ENCODE measurements at places on chromosomes 5 and 9.

- no peak for DNase-seq
- H3K4me3 ChIP-seq: no peak overlapping the region
- H3K4me1 ChIP-seq: peaks cover 7% of the 10 kb centered on the region
- no peaks in the 10 kb centered on the region for H3K27me3 ChIP-seq
- H3K36me3 ChIP-seq: no peaks in the 10 kb centered on the region
- H3K27ac ChIP-seq: no peak overlapping the region
These were observed 115.1 kb upstream of the DAP start for GRCh38 chr5:10876006-10876744.

- no peak overlapping the region for H3K27ac ChIP-seq
- H3K36me3 ChIP-seq: no peaks in the 10 kb centered on the region
- no peak for DNase-seq
- H3K4me1 ChIP-seq: peaks cover 40% of the 10 kb centered on the region
These were observed 860.6 kb upstream of the SEMA6A start for GRCh38 chr5:117435203-117435602.

DNA sequence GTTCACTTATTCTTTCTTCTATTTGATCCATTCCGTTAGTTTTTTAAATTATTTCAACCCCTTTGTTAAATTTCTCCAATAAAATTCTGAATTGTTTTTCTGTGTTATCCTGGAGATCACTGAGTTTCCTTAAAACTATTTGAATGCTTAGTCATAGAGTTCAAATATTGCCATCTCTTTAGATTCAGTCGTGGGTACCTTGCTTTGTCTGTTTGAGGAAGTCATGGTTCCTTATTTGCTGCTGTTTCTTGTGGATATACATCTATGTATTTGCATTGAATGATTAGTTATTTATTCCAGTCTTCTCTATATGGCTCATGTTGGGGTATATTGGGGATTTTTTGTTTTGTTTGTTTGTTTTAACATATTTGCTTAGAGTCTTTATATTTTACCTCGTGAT lies 80.6 kb downstream of the HINT1 start:
- DNase-seq: no peak
- peaks cover 29% of the 10 kb centered on the region for H3K36me3 ChIP-seq
- H3K4me1 ChIP-seq: no peaks in the 10 kb centered on the region
- peaks cover 2% of the 10 kb centered on the region for H3K27me3 ChIP-seq
- H3K27ac ChIP-seq: no peak overlapping the region
- no peak overlapping the region for H3K4me3 ChIP-seq

- no peak for DNase-seq
- no peak overlapping the region for H3K27ac ChIP-seq
- H3K4me3 ChIP-seq: no peak overlapping the region
- H3K36me3 ChIP-seq: peaks cover 18% of the 10 kb centered on the region
- H3K27me3 ChIP-seq: no peaks in the 10 kb centered on the region
These were observed 60.2 kb downstream of the OSTF1 start for GRCh38 chr9:75148561-75148960.

- H3K36me3 ChIP-seq: peaks cover 66% of the 10 kb centered on the region
- no peak for DNase-seq
- no peak overlapping the region for H3K4me3 ChIP-seq
- H3K27ac ChIP-seq: no peak overlapping the region
- no peaks in the 10 kb centered on the region for H3K4me1 ChIP-seq
These were observed 32.4 kb upstream of the C5orf24 start for GRCh38 chr5:134813407-134813806.

- no peaks in the 10 kb centered on the region for H3K27me3 ChIP-seq
- H3K27ac ChIP-seq: no peak overlapping the region
- H3K36me3 ChIP-seq: no peaks in the 10 kb centered on the region
- peaks cover 22% of the 10 kb centered on the region for H3K4me1 ChIP-seq
These were observed 22.6 kb downstream of the ABCA1 start for GRCh38 chr9:104905153-104905901.

DNA sequence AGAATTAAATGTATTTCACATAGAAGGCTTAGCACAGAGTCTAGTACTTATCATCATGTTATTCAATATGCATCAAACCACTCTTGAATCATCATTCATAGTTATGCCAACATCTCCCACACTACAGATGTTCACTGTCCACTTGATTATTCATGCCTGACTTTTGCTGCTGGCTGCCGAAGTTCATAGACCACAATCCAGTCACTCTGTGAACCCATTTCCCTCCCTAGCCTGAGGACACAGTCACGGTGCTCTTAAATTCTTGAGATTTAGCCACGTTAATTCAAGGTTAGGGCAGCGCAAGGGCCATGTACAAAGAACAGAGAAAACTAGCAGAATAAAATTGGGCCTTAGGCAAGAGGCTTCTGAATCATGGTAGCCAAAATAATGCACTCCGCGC lies 32.4 kb downstream of the ABCA1 start:
- no peak for DNase-seq
- no peak overlapping the region for H3K27ac ChIP-seq
- no peaks in the 10 kb centered on the region for H3K36me3 ChIP-seq
- H3K27me3 ChIP-seq: no peaks in the 10 kb centered on the region
- peaks cover 11% of the 10 kb centered on the region for H3K4me1 ChIP-seq

DNA sequence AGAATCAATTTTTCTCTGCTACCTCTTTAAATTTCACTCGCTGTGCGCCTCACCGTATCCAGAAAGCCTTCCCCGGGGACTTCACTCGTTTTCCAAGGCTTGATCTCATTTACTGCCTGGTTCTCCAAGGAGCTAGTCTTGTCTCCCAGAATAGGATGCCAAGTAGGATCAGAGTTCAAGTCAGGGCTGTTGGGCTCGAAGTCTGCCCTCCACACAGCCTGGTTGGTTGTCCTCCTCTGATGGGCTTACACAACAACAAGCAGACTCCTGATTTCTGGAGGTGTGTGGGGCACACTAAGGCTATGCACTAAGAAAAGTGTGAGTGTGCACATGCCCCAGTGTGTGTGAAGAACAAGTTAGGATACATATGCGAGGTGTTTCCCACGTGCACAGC lies 14.0 kb upstream of the TNIP1 start:
- no peak overlapping the region for H3K27ac ChIP-seq
- no peak for DNase-seq
- H3K4me1 ChIP-seq: peaks cover 29% of the 10 kb centered on the region
- H3K4me3 ChIP-seq: no peak overlapping the region

DNA sequence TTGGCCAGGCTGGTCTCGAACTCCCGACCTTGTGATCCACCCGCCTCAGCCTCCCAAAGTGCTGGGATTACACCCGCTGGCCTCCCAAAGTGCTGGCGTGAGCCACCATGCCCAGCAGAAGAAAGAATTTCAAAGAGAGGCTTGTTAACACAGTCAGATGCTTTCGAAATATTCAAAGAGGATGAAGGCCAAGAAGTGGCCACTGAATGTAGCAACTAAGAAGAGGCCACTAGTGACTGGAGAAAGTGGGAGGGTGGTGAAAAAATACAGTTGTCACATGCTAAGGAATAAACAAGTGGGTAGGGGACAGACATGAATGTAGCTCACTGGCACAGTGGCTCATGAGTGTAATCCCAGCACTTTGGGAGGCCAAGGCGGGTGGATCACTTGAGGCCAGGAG lies 13.0 kb upstream of the TPM2 start:
- H3K4me3 ChIP-seq: no peak overlapping the region
- no peak for DNase-seq
- no peaks in the 10 kb centered on the region for H3K4me1 ChIP-seq
- H3K36me3 ChIP-seq: peaks cover 50% of the 10 kb centered on the region
- H3K27me3 ChIP-seq: no peaks in the 10 kb centered on the region

- H3K4me3 ChIP-seq: no peak overlapping the region
- no peak overlapping the region for H3K27ac ChIP-seq
- peaks cover 8% of the 10 kb centered on the region for H3K4me1 ChIP-seq
- no peak for DNase-seq
- H3K36me3 ChIP-seq: no peaks in the 10 kb centered on the region
- H3K27me3 ChIP-seq: no peaks in the 10 kb centered on the region
These were observed 94.4 kb upstream of the IFNE start for GRCh38 chr9:21576331-21577189.

Measured in WTC11 (cell line).